ENCODE measurements at places on chromosomes 1 and 21.

DNA sequence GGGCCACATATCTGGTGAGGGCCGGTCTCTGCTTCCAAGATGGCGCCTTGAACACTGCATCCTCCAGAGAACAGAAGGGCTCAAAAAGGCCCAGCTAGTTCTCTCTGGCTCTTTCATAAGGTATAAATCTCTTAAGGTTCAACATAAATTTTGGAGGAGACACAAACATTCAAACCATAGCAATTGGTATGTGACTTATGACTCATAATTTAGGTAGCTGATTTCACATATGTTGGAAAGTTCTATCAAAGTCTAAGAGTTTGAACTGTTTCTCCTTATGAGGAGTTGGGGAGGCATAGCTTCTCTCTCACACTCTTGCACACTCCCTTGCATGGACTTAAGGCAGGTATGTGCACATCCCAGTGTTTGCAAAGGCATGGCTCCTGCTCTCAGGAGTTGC is 5.1 kb upstream of the FYB2 start:
- no peak for DNase-seq

DNA sequence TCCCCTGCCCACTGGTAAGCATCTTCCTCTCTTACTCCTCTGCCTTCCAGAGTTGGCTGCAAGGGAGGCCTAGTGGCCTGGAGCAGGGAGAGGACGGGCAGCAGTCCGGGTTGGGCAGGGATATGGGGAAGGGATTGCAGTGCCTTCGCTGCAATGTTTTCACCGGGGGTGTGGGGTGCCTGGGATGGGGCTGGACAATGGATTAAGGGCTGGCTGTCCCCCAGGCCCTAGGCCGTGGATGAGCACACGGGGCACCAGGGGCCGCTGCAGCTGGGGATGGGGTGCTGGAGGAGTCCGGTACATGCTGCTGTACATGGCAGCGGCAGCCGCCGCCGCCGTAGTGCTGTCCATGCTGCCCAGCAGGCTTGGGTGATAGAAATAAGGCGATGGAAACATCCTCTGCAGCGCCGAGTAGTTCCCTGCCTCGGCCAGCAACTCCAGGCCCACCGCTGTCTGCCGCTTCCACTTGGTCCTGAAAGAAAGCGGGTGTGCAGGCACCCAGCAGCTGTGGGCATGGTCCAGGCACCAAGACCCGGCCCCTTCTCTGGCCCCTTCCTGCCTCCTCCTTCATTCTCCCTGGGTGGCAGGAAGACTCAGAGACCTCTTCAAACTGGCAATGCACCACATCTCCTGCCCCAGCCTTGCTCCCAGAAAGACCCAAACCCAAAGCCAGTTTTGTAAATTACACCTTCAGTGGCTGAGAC is 4.8 kb downstream of the BARHL2 start:
- DNase-seq, result no peak

GRCh38 chr1:6859415-6860343 is 74.4 kb downstream of the CAMTA1 start:
- no peak for DNase-seq

GRCh38 chr1:232445361-232446106 is 184.4 kb downstream of the SIPA1L2 start:
- no peak for DNase-seq

GRCh38 chr1:30318413-30318812 is 405.0 kb downstream of the MATN1 start:
- no peak for DNase-seq
